ENCODE measurements at places on chromosomes 1 and 21.
A peak's percentile ranks its signal among the peaks of the same experiment; 100 is the strongest.

DNA sequence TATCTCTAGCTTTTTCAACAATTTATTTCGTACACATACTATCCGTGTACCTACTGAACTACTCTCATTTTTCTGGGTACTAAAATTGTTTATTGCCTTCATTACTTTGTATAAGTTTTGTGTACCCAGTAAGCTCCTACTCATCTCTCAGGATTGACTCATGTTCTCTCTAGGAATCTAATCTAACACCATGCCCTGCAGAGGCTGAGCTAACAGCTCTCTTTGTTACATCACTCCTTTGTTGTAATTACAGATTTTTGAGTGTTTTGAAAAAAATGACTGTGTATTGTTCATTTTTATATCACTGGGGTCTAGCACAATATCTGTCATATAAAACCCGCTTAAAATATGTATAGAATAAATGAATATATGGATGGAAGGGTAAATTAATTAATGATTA is 167.1 kb downstream of the ATP6V1G3 start:
- DNase-seq, result no peak

GRCh38 chr1:19582318-19582717 is 61.8 kb upstream of the NBL1 start:
- peak; percentile 82 for DNase-seq

DNA sequence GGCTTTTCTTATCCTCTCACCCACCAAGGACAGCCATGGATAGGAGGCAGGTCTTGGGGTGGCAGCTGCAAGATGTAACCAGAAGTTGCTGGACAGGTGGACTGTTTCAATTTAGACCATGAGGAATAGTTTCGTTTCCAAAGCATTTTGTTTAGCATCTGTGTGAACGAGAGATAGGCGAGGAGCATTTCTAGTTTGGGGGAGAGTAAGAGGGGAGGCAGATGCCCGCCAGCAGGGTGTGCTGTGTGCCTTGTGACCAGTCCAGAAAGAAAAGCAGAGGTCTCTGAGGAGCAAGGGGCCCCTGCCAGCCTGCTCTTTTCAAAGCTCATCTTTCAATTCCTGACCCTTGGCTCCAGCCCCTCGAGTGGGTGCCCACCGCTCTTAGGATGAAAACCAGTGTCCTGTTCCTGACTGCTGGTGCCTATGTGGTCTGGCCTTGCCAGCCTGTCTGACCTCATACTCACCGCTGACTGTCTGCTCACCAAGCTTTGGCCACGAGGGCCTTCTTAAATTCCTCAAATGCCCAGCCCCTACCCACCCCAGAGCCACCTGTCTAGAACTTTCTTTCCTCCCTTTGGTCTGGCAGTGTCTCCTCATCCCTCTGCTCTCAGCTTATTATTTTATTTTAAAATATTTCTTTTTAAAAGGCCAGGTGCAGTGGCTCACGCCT is 8.5 kb downstream of the SERINC2 start:
- no peak for DNase-seq

- DNase-seq, result no peak
Measured at GRCh38 chr1:169250795-169251194, 116.8 kb downstream of the NME7 start.

DNA sequence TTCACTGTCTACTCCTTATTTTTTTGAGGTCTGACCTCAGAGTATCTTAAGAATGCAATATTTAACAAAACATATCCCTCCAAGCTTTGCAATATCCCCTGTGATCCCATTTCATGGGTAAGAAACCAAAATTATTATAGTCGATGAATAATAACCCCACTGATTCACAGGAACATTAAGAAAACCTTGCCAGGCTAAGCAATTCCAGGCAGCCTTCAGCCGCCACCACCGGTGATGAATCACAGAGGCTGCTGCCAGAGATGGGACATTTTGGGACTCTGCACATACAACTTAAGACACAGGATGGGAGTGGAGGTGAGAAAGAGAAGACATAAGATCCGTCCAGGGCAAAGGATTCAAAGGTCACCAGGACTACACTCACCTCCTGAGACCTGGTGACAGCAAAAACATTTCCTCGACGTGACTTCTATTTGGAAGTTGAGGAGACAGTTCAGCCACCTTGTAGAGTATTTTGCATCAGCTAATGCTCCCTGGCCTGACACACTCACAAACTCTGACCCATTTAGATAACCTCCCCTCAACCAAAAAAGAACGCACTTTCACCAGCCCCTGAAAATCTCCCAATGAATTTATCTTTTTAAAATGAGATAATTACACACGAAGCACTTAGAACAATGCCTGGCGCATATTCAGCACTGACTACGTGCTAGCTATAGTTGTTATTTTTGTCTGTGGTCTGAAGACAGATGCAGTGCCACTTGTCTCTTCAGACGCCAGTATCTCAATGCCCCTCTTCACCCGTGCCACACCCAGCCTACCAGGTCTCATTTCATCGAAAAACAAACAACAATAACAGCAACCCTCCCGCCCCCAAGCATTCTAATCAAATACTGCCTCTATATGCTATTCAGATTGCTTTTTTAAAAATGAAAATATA is 17.8 kb upstream of the OVAAL start:
- DNase-seq, result no peak

- no peak for DNase-seq
Measured at GRCh38 chr1:169528215-169529067, 42.7 kb upstream of the SLC19A2 start.

DNA sequence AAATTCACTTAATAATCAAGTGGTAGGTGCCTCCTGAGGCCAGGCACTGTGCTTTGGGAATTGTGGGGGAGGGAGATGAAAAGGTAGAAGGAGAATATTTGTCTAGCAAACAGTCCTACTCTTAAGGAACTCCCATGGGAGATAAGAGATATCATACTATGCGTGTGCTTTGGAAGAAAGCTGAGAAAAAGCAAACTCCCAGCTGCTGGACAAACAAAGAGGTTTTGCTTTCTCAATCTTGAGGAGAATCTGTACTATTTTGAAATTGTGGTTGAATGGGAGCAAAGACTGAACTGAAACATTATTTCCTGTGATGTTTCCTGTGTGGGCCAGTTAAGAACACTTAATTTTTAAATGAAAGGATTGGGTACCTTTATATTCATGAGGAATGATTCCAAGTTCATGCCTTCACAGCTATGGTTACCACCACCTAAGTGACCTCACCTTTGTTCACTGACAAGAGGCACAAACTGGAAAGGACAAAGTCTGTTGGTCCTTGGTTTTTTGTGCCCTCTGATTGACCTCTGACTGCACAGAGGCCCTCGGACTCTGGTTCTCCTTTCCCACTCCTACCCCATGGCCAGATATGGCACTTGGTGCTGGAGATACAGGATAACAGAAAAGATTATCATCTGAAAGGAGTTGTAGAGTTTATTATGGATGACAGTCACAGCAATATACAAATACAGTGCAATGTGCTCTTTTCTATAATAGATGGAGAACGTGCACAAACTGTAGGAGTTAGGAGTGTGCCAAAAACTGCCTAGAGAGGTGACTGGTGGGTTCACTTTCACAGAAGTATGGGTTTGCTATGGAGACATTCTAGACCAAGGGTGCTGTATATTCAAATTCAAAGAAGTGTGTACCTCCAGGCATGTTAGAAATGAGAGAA is 1.6 kb downstream of the CD53 start:
- peak; percentile 53 for DNase-seq

GRCh38 chr1:110515041-110515440 is 3.9 kb downstream of the KCNA10 start:
- DNase-seq, result no peak

GRCh38 chr21:25360593-25360992 is 246.7 kb downstream of the MRPL39 start:
- DNase-seq, result no peak

DNA sequence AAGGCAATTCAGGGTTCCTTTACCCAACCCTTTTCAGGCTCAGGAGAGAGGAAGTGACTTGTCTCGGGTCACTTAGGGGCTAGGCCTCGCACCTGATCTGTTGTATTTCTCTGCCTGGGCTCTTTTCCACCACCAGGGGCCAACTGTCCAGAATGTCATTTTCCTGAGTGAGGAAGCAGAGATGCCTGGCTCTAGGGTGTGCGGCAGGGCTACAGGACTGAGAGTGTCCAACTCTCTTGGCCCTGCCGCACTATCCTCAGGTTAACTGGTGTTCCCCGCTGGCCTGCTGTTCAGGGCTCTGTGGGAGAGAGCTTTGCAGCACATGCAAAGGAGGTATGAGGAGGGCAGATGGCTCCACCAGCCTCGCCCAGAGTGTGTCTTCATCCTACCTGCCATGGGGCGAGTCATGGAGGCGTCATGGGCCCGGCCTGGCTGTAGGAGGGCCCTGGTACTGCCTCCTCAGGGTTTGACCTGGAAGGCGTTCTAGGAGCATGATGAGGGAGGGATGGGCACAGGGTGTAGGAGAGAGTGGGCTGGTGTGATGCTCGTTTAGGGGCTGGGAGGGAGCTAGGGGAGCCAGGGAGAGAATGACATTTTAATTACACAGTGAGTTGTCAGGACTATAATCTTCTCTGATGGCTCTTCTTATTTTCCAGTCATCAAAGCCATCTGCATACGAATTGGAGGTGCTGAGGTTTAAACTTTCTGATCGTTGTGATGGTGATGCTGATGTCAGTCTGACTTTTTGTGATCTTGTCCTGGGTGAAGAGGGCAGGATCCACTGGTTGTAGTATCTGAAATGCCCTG is 128.3 kb downstream of the NOS1AP start:
- no peak for DNase-seq

DNA sequence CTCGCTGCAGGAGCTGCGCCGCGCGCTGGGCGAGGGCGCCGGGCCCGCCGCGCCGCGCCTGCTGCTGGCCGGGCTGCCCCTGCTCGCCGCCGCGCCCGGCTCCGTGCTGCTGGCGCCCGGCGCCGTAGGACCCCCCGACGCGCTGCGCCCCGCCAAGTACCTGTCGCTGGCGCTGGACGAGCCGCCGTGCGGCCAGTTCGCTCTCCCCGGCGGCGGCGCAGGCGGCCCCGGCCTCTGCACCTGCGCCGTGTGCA is 730 bp downstream of the OLIG1 start:
- DNase-seq, result no peak

DNA sequence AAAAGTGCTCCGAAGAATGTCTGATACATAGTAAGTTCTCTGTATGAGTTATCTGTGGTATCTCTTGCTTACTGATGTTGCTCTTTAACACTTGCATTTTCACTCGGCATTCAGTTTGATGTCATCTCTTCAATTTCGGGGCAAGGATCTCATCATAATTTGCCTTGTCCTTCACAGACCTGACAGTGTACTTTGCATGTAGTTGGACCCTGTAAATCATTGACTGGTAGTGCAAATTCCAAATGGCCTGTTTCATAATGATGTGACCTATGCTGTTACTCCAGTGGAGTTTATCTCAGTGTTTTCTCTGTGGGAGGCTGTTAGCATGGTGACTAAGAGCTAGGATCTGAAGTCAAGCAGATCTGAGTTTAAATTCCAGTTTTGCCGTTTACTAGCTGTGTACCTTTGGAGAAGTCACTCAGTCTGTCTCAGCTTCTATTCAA is 34.2 kb upstream of the ABCD3 start:
- DNase-seq, result no peak

GRCh38 chr1:61013946-61014667 is 68.3 kb upstream of the NFIA start:
- no peak for DNase-seq

GRCh38 chr1:230937371-230937770 is 41.3 kb downstream of the TTC13 start:
- no peak for DNase-seq

GRCh38 chr1:21491488-21492355 is 17.5 kb upstream of the ALPL start:
- no peak for DNase-seq

Measured in CD4-positive, alpha-beta T cell treated with Interleukin-12 subunit alpha and Interleukin-12 subunit beta, for 1 hour (primary cell).